ENCODE measurements at places on chromosomes 6 and 20.

GRCh38 chr6:11168091-11168635, 56.6 kb upstream of the ERVFRD-1 start:
- DNase-seq = no peak

- DNase-seq = no peak
Observed at GRCh38 chr20:3510110-3510509, 39.3 kb downstream of the ATRN start.

DNA sequence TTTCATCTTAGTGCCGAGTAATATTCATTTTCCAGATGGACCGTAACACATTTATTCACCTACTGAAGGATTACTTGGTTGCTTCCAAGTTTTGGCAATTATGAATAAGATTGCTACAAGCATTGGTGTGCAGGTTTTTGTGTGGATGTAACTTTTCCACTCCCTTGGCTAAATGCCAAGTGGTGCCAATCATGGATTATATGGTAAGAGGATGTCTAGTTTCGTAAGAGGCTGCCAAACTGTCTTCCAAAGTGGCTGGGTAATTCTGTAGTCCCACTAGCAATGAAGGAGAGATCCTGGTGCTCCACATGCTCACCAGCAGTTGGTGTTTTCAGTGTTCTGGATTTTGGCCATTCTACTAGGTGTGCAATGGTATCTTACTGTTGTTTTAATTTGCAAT, 117.1 kb downstream of the IRF4 start:
- no peak for DNase-seq

DNA sequence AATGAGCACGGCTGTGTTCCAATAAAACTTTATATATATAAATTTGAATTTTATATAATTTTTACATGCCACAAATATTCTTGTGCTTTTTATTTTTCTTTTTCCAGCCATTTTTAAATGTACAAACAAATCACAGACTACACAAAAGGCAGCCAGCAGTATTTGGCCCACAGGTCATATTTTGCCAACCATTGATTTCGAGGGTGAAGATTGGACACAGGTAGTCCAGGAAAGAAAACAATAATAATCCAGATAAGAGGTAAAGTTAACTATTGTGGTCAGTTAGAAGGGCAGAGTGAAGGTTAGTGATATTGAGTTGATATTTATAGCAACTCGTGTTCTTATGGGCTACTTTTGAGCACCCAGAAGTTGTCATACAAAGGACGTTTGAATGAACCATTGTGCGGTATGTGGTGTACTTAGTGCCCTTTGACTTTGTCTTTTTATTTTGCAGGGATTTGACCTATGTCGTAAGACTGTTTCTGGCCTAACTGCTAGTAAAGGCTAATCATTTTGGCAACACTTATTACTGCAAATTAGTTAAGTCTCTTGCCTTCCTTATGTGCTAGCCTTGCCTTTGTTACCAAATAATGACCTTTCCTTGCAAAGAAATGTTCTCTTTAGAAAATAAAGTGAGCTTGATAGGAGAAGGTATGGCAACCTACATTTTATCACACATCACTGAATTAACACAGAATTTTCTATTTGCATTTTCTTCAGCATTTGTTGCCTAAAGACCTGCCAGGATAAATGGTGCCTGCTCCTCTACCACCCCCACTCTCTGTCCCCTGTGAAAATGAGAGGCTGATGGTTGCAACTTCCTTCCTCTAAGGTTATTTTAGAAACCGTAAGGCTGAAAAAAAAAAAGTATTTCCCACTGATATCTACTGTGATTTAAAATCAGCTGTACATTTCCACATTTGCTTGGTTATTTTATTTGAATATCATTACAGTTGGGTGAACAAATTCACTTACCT, 493.9 kb upstream of the SOX4 start:
- no peak for DNase-seq

GRCh38 chr6:10769419-10769818, 21.8 kb downstream of the TMEM14B start:
- DNase-seq = no peak

DNA sequence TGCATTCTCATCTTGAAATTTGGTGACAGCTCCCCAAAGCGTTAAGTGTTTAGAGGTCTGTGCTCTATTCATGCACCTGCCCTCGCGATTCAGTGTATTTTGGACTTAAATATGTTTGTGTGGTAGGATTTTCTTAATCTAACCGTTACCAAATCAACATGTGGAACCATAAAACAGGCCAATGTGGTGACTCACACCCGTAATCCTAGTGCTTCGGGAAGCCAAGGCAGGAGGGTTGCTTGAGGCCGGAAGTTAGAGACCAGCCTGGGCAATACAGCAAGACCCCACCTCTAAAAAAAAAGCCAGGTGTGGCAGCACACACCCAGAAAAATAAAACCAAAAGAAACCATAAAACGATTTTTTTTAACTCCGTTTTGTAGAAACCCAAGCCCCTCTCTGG, 31.5 kb downstream of the PYGB start:
- DNase-seq = no peak

GRCh38 chr6:140380427-140381218, 1006.2 kb upstream of the CITED2 start:
- DNase-seq = no peak

- no peak for DNase-seq
Observed at GRCh38 chr6:108779536-108780275, 68.5 kb upstream of the ARMC2 start.

- no peak for DNase-seq
Observed at GRCh38 chr6:135128268-135128914, 52.7 kb upstream of the MYB start.

DNA sequence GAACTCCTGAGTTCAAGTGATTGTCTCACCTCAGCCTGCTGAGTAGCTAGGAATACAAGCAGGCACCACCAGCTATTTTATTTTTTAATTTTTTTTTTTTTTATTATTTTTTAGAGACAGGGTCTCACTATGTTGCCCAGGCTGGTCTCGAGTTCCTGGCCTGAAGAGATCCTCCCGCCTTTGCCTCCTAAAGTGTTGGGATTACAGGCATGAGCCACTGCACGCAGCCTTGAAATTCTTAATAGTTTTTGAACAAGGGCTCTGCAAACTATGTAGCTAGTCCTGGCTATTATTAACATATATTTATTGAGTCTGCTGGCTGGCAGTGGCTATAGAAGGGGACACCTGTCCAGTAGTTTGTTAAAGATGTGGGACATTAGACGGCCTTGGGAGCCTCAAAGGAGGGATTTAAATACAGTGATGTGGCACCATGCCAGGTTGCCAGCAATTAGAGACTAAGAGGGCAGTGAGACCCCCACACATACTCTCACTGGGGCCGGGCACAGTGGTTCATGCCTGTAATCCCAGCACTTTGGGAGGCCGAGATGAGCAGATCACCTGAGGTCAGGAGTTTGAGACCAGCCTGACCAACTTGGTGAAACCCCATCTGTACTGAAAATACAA, 21.1 kb upstream of the TAF8 start:
- no peak for DNase-seq

DNA sequence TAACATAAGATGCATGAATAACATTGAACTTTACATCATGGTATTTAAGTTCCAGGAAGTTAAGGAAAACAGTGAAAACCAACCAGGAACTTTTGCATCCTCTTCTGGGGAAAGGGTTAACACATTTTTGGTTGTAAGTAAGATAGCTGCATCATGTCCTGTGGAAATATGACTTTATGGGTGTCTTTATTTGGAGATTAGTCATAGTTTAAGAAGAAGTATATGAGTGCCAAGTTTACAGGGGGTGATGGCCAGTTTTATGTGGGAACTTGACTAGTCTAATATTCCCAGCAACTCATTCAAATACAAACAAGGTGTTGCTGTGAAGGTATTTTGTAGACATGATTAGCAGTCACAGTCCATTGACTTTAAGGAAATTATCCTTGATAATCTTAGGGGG, 78.0 kb downstream of the PDE10A start:
- no peak for DNase-seq

- no peak for DNase-seq
Observed at GRCh38 chr6:120965814-120966213, 368.5 kb downstream of the TBC1D32 start.

GRCh38 chr20:22106308-22106938, 401.0 kb downstream of the PAX1 start:
- DNase-seq = no peak

DNA sequence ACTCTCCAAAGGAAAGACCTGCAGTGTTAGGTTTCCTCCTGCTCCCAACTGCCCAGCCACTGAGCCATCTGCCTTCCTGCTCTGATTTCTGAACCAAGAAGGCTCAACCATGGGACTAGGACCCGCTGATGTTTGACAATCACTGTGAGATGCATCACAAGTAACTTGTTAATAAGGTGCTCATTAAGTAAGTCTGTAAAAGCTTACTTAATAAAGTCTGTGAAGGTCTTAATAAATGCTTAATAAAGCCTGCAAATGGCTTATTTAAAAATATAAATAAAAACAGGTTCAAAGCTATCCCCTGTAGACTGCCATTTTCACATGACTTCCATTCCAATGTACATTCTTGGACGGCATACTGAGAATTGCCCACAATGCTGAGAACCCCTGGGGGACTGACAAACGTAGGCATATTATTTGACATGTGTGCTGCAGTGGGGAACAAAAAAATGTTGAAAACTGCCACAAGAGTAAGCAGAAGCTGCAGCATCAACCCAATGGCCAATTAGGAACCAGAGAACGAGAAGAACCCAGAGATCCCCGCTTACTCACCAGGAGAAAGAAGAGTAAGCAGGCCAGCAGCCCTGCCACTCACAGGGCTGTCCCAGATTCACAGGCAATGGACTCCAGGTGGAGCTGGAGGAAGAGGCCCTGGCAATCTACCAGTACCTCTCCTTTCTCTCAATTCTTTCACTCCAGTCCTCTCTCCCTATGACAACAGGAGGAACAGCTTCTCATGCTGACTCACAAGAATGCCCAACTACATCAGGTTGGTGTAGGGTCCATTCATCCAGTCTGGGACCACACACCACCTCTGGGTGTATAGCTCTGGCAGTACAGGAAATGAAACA, 19.5 kb downstream of the KIF13A start:
- DNase-seq = no peak

DNA sequence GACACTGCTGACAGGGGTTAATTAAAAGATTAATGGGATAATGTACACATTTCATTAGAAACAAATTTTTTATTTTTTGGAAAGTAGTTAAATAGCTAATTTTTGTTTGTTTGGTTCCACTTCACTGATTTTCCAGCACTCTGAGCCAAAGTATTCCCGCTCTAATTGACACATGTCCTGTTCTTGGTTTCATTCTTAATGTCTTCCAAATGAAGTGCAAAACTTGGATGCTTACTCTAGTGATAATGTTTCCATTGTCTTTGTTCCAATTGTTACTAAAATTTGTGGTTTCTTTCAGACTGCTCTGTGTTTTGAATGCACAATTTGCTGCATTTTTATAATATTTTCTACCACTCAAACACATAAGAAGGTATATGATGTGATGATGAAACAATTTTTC, 794.3 kb downstream of the PHF3 start:
- DNase-seq = no peak

- no peak for DNase-seq
Observed at GRCh38 chr20:47544852-47545251, 43.2 kb downstream of the NCOA3 start.

GRCh38 chr6:50936277-50936681, 117.6 kb downstream of the TFAP2B start:
- DNase-seq = no peak

- DNase-seq = no peak
Observed at GRCh38 chr6:80197474-80197873, 91.0 kb downstream of the BCKDHB start.

DNA sequence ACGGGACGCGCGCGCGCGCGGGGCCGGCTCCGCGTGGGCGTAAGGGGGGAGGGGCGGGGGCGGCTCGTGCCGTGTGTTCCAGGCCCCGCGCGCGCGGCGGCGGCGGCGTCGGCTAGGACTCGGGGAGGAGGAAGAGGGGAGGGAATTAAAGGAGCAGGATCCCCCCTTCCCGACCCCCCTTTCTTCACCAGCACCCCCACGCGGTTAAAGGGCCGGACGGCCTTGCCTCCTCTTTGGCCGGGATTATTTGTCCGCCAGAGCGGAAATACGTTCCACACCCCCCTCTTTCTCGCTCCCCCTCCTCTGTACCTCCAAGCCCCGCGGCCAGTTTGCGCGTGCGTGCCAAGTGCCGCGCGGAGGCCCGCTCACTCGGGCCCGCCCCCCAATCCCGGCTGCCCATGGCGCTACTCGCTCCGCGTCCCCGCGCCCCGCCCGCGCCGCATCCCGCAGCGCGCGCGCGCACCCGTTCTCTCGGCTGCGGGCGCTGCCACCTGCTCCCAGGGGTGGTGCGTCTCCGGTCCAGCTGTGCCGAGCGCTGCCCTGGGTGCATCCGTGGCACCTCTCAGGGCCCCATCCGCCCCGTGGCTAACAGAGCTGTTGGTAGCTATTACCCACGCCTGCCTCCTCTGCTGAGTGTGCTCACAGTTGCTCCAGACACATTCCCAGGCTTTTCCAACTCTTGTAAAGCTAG, at the start of gene ZBTB12:
Gene ZBTB12, minus strand, starts transcription at position 134 of the 691 bp plus-strand sequence. CDS start 781 bp downstream, outside the sequence.
- DNase-seq = peak; percentile 68

- DNase-seq = no peak
Observed at GRCh38 chr6:16403831-16404230, 165.4 kb downstream of the GMPR start.

- no peak for DNase-seq
Observed at GRCh38 chr6:3321042-3321441, 62.3 kb downstream of the PSMG4 start.

DNA sequence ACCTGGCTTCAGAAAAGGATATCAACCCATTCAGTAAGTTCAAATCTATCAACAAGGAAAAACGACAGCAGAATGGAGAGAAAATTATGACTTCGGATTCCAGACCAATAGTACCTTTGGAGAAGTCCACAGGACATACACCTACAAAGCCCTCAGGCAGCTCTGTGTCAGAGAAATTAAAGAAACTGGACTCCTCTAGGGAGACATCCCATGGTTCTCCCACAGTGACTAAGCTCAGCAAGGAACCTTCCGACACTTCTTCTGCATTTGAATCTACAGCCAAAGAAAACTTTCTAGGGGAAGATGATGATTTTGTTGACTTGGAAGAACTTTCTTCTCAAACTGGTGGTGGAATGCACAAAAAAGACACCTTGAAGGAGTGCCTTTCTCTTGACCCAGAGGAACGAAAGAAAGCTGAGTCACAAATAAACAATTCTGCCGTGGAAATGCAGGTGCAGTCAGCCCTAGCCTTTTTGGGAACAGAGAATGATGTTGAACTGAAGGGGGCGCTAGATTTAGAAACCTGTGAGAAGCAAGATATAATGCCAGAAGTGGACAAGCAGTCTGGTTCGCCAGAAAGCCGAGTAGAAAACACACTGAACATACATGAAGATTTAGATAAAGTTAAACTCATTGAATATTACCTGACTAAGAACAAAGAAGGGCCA, 67.4 kb upstream of the HINT3 start:
- no peak for DNase-seq

GRCh38 chr20:33099843-33100538, 20.5 kb downstream of the BPIFB4 start:
- no peak for DNase-seq

Data from stimulated activated CD4-positive, alpha-beta T cell treated with anti-CD3 and anti-CD28 coated beads, Interleukin-1b, Interleukin-23, amount 100 ng/mL, for 1 hour (primary cell).